ENCODE measurements at places on chromosomes 16 and 17. TPM values are rescaled to one million over a fixed set of nuclear protein-coding genes. Genes with fewer than 3 reads are reported as not detected.

GRCh38 chr16:26134588-26134987, 442.8 kb downstream of the HS3ST4 start:
- DNase-seq: no peak

- no peak for DNase-seq
These were observed 1.7 kb downstream of the FBXL19 start for GRCh38 chr16:30924913-30925631.

DNA sequence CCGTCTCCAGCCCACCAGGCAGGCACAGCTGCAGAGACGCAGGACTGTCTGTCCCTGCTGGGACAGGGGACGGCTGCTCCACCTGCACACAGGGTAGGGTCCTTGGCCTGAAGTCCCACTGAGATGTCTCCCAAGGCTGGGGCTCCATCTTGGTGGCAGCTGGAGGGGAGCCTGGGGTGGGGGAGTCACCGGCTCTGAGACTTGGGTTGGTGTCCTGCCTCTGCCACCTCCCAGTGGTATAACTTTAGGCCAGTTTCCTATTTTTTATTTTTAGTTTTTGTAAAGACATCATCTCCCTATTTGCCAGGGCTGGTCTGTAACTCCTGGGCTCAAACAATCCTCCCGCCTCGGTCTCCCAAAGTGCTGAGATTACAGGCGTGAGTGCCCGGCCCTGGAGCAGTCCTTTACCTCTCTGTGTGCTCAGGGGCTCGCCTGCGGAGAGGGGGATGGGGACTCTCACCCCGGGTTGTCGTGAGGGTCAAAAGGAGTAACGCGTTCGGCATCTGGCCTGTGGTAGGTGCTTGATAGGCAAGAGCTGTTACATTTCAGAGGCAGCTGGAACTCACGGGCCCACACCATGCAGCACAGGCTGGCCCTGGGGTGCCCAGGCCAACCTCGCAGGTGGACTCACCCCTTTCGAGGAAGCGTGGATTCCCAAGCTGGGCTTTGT, 46.6 kb upstream of the DOC2B start:
- no peak for DNase-seq

GRCh38 chr17:30381340-30381659, 2.6 kb downstream of the CPD start:
- DNase-seq: no peak

The RNU2-1 gene
- total RNA-seq: not detected

GRCh38 chr16:67964477-67965131, 3.8 kb downstream of the SLC12A4 start:
- DNase-seq: no peak

DNA sequence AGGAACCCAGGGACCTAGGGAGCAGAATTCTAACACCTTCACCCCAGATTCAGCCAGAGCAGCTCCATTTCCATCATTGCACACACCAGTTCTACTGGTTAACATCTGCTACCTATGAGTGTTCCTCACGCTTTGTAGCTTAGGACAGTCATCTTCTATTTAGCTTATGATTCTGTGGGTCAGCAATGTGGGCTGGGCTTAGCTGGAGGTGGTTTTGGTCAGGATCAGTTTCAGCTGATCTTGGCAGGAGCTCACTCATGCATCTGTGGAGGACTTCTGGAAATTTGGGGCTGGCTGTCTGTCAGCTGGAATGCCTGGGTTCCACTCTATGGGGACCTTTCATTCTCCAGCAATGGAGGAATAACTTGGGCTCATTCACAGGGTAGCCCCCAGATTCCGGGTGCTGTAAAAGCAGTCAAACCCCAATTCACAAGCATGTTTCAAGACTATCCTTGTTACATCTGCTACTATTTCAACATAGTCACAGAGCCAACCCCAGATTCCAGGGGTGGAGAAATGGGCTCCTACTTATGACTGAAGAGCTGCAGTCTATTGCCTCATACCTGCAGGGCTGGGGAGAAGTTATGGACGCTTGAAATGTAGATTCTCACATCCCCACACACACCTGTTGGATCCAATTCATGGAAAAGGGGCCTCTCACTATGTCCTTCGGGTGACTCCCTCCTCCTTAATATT, 3.4 kb upstream of the HP start:
- DNase-seq: no peak

DNA sequence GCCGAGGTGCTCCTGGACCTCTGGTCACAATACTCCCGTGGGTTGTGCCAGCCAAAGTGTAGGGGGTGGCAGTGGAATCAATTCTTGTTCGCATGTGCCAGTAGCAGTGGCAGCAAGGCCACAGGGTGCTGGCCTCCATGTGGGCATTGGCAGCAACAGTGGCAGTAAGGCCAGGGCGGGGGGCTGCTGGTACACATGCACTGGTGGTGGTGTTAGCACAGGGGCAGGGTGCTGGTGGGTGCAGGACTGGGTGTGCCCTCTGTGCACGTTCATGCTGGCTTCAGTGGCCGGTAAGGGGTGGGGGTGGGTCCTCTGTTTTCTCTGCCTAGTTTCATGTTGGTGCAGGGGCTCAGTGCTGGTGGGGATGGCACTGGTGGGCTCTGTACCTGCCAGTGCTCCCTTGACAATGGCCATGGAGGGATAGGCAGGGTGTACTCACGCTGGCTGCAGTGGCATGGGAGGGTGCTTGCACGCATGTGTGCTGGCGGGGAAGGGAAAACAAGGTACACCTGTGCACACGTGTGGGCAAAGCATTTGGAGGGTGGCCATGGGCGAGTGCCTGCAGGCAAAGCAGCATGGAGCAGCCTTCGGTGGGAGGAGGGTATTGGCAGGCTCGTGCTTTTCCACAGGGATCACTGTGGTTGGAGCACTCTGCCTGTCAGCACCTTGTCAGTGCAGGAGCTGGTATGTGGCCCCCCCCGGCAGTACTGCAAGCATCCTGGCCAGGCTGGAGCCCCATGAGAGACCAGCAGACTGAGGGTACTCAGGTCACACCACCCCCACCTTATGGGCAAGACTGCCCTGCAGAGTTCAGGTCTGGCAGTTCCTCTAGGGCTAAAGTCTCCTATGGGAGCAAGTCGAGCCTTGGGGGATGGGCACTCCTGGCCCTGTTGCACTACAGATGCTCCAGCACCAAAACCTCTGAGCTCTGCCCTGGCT, 35.8 kb downstream of the NF1 start:
- no peak for DNase-seq

- no peak for DNase-seq
These were observed 8.8 kb downstream of the SCIMP start for GRCh38 chr17:5225668-5226457.

- peak; percentile 97 for DNase-seq
These were observed 28.3 kb upstream of the CDC42EP4 start for GRCh38 chr17:73340093-73340596.

DNA sequence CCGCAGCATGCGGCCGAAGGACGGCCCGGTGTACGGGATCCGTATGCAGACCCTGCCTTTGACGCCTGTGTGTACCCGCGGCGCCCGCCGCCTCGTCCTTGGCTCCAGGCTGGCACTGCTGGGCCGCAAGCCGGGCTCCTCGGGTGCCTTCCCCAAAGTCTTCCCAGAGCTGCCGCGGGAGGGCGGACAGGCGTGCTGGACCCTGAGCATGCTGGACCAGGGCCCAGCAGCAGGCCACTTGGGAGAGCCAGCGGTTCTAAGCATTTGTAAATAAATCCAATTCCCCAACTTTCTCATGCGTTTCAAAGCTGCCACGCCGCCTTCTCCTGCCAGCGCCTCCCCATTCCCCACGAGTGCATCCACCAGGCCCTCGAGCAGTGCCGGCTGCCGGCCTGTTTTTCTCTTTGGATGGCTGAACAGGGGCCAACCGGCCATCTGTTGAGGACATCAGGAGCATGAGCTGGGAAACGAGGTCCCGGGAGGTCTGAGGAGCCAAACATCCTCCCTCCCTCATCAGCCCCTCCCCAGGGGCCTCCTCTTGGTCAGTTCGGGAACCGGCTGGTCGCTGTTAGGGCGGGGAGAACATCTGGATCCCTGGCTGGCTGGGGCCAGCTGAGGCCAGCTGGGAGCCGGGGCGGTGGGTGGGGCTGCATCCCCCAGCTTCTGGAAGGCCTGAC, 20.5 kb upstream of the PABPN1L start:
- DNase-seq: no peak

DNA sequence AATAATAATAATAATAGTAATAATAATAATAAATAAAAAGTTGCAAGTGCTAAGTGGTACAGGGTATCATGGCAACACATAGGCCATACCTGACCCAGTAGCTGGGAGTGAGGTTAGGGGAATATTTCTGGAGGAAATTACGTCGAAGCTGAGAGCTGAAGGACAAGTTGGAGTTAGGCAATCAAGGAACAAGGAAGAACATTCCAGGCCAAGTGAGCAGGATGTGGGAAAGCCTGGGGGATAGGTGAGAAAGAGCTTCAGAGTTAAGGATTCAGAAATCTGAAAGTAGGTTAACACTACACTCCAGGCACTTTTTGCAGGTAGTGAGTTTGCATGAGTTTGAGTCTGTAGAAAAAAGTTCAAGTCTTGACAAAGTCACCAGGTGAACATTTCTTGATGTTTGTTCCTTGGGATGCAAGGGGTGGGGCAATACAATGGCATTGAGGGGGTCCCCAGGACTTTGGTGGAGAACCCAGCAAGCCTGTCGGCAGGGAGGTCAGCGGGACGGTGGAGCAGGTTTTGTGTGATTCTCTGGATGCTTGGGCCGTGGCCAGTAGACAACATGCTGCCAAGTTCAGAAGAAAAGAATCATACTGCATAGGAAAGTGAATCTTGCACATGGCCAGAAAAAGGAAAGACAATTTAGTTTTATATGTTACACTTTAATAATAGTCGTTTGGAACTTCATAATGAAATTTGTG, 27.7 kb upstream of the MPHOSPH6 start:
- no peak for DNase-seq

- no peak for DNase-seq
These were observed 3.7 kb upstream of the SLC6A2 start for GRCh38 chr16:55651841-55652824.

All from M059J (cell line).